ENCODE measurements at places on chromosomes 6 and 20.
A peak's percentile ranks its signal among the peaks of the same experiment; 100 is the strongest.

- DNase-seq, result no peak
These were observed 106.4 kb upstream of the PRSS16 start for GRCh38 chr6:27140999-27141528.

DNA sequence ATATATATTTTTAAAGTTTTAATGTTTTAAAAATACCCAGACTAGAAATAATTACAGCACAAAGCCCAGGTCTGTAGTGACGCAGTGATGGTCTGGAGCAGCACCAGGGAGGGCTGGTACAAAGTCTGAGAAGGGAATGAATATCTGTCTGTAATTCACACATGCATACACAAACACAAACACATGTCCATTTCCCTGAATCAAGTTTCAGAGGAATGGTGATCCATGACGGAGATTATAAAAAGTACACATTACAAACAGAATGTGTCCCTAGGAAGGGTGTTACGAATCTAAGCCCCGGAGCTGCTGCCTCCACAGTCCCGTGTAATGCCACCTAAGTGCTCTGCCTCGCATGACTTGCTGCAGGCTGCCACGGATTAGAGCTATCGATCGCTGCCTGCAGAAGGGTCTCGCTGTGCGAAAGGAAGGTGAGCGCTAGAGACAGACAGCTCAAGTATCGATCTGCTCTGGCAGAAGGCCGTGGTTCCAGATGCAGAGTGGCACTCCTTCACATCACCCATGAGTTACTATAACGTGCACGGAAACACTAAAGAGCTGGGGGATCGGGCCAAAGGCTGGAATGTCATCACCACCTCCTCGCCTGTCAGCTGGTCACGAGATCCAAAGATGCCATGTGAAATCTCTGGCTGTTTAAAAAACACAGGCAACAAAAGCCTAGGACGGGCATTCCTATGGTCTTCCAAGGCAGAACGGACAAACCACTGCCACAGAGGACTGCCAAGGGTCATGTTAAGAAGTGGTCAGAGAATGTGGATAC is 87.1 kb downstream of the INSM1 start:
- DNase-seq, result peak; percentile 29

DNA sequence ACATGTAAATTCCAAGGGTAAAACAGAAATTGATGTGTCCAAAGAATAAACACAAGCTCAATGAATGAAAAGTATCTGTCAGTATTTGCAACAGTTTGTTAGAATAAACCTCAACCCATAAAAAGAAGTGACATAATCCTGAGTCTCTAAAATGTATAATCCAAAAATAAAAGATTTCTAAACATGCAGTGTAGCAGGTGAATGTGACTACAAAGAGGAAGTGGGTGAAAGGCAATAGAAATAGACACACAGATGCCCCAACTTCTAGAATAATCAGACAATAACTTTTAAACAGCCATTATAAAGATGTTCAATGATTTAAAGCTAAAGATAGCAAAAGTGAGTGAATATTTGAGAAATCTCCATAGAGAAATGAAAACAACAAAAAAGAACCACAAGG is 1009.2 kb upstream of the GJE1 start:
- DNase-seq, result no peak

DNA sequence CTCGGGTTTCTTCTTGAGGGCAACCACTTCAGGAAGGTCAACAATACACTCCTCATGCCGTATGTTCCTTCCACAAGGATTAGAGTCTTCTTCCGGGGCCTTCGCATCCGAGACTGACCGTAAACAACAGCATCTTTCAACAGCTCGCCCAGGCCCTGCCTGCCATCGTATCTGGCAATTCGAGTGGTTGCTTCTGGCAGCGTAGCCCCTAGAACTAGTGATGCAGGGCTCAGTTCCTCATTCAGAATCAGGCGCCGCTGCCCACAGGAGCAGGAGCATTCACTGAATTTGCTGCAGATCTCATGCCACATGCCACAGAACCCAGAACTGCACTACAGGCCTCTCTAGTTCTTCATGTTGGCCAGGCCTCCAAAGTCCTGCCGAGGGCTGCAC is 59.0 kb upstream of the AFDN start:
- no peak for DNase-seq

DNA sequence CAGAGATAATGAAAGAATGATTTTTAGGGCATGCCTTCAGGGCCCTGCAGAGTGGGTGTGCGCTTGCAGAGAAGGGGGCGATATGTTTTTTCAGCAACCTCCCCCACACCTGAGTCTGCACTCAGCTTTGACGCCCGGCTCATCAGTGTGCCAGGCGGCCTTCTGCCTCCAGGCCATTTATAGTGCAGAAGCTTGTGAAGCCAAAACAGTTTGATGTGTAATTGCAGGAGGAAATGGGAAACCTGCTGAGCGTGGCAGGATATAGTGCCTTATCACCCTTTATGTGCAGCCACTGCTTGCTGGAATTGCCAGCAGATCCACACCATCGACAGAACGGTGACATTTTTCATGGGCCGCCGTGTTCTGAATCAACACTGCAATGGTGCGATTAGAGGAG is 178.2 kb downstream of the CDH4 start:
- no peak for DNase-seq

- DNase-seq, result no peak
These were observed at the start of gene DEF6 for GRCh38 chr6:35297601-35298481. Gene DEF6, plus strand, starts transcription at chr6:35297818. Its CDS starts 39 bp downstream, at chr6:35297857.

DNA sequence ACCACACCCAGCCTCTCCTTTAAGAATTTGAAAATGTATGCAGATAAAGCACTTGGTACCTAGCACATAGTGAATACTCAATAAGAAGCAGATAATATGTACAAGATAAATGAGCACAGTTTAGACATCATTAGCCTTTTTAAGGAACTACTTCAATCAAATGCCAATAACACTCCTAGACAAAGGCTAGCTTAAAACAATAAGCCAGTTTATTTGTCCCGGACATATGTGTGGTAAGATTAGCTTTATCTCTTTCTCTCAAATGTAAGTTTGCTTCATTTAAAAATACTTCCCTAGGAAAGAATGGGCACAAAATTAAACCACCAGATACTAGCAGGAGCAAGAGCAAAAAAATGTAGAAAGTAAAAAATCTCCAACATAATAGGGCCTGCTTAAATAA is 73.8 kb downstream of the MAP3K5 start:
- DNase-seq, result no peak

DNA sequence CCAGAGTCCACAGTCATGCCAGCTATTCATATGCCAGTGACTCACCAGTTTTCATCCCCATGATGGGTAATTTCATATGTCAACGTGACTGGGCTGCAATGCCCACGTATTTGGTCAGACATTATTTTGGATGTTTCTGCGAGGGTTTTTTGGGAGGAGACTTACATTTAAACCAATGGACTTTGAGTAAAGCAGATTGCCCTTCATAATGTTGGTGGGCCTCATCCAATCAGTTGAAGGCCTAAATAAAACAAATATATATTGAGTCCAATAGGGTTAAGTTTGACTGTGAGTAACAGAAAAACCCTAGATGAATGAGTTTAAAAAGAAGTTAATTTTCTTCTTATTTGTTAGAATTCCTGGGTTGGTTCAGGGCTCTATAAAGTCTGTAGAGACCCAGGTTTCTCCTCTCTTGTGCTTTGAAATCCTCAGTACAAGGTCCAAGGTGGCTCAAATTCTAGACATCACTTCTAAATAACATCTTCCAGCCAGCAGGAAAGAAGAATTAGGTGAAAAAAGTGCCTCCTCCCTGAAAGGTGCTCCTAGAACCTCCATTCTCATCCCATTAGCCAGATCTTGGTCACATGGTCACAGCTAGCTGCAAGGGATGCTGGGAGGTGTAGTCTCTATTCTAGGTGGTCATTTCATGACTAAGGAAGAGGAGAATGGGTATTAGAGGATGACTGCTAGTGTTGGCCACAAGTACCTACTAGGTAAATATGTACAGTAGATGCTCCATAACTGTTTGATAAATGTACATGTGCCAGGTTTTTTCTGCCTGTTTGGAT is 16.7 kb upstream of the NEDD9 start:
- DNase-seq, result no peak

DNA sequence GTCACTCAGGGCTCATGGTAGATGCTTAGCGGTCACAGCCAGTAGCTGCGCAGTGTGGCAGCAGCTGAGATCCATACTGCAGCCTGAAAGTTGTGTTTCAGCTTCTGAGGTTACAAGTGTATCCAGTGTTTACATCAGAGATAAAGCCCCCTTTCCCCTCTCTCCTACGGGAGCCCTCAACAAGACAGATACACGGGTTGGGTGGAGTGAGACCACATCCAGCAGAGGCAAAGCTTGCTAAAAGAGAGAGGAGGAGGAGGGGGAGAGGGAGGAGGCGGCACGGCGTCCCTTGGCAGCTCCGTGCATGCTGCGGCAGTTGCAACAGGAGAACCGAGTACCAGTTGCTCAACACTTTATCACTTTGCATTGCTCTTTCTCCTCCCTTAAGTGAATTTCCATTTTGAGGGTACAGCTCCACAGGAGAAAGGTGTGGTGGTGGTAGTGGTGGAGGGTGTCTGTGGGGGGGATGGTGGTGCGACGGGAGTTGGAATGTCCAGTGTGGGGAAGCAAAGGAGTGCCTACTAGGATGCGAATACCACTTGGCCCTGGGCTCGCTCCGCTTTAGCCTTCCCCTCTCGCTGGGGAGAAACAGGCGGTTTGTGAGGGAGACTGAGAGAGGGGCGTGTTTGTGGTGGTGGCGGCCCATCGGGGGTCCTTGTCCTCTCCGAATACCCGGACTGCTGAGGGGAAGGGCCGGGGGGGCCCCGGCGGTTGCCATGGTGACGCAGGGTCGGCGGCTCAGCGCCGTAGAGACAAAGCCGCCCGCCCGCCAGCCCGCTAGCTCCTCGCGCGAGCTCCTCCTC is 405 bp upstream of the RNF182 start:
- DNase-seq, result no peak

GRCh38 chr6:55023230-55023629 is 151.1 kb upstream of the HCRTR2 start:
- DNase-seq, result no peak

DNA sequence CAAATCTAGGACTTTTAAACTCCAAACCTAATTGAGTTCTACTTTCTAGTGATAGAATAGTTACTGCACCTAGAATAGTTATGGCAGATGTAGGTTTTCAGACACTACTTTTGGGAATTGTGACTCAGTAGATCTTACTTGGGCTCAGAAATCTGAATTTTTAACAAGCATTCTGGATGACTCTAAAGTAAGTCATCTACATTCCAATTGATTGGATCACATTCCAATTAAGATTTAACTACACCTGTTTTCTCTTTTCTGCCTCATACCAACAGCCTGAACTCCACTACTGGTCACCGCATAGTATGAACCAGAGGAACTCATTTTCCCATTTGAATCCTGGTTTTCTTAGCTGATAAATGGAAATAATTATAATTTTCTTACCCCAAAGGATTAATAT is 49.5 kb upstream of the TFAP2D start:
- DNase-seq, result no peak

- DNase-seq, result no peak
These were observed 38.6 kb downstream of the FOXP4 start for GRCh38 chr6:41584668-41585205.

GRCh38 chr6:45500924-45501816 is 123.4 kb upstream of the SUPT3H start:
- no peak for DNase-seq

- DNase-seq, result no peak
These were observed 94.6 kb upstream of the INSM1 start for GRCh38 chr20:20273286-20273685.

DNA sequence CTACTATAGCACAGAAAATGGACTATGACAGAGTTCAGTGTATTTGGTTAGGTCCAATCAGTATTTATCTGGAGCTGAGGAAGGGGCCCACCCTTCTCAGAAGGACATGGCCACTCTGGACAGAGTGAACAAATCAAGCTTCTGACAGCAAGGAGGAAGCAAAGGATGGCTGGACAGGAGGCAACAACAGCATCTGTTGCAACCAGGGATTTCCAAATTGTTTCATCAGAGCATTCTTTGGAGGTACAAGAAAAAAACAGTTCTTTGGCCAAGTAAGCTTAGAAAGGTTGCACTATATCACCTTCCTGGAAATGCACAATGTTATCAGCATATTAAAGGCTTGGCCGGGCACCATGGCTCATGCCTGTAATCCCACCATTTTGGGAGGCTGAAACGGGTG is 118.7 kb upstream of the SLC22A16 start:
- no peak for DNase-seq

DNA sequence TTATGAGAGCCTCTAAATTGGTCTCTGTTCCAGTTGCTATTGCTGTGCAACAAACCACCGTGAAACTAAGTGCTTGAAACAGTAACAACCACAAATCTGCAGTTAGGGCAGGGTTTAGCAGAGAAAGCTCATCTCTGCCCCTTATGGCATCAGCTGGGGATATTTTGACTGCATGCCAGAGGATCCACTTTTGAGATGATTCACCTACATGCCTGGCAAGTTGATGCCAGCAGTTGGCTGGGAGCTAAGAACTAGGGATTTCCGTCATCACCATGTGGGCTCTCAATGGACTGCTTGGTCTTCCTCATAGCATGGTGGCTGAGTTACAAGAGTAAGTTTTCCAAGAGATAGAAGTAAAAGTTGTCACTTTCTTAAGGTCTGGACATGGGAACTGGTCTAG is 35.1 kb downstream of the PLCB4 start:
- no peak for DNase-seq

GRCh38 chr6:87401832-87402231 is 5.9 kb upstream of the CFAP206 start:
- no peak for DNase-seq

DNA sequence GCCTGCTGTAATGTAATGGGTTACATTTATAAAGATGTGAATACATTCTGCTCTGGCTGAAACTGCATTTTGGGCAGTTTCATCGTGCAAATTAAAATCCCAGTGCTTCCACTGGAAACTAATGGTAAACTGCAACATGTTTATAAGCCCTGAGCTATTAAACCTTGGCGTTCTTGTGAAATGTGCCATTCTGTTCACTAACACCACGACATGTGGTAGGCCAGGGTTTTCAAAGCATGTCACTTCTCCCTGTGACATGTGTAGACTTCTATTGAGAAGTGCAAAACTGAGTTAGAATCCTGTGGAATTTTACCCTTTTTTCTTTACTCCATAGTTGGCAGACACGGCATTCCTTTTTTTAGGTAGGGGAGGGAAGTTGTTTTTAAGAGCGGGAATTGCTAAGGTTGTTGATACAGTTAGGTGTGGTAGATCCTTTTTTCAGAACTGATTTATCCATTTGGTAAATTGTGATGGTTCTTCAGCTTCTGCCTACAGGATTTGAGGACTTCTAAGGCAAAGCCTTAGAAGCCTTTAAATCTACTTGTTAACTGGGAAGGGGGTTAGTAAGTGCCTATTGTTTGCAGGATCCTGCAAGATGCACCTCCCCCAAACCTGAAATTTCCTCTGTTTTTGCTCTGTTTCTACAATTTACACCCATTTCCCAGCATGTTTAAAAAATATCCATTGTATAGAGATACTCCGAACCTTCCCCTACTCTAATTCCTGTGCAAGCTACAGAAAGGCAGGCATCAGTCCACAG is 4.2 kb downstream of the SASH1 start:
- no peak for DNase-seq

GRCh38 chr20:23357767-23358562 is 4.0 kb upstream of the GZF1 start:
- peak; percentile 34 for DNase-seq

DNA sequence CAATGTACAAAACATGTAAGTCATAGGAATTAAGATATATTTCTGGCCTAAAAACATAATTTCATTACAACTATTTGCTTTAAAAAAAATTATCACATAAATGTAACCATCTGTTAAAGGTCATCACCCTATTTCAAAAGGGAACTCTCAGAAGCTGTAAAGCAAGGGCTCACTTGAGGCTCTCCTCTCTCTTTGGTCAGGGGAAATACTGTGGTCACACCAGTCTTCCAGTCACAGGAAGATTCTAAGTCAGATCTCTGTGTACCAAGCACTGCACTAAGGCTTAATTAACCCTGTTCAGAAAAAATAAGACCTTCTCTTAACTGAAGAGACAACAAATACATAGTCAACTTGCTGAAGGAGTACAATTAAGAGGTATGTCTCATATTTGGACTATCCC is 75.6 kb downstream of the MMS22L start:
- DNase-seq, result no peak

Measured in D721Med (cell line).